GM20000 (cell line): ENCODE measurements at places on chromosomes 13 and 19.

- no peak for DNase-seq
These were observed 3.4 kb downstream of the LRCH1 start for GRCh38 chr13:46556418-46556779.

- no peak for DNase-seq
These were observed 116.9 kb downstream of the CCNA1 start for GRCh38 chr13:36549126-36549702.

DNA sequence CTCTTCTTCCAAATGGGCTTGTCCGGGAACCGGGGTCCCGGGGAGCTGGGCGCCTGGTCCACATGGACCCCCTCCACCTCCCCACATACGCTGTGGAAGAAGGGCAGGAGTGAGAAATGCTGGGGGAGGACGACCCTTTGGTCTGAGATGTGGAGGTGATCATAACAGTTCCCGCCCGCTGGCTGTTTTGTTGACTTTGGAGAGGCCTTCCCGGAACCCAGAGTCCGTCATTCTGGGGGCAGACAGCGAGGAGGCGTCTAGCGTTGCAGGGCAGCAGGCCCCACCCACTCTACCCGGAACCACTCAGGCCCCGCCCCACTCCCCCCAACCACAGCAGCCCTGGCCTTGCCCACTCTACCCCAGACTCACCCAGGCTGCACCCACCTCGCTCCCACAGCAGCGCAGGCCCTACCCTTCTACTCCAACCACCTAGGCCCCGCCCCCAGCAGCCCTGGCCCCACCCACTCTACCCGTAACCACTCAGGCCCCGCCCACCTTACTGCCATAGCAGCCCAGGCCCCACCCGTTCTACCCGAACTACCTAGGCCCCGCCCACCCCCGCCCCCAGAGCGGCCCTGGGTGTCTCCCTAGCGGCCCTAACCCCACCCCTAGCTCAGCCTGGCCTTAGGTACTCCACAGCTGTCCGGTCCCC lies 7.1 kb downstream of the GPR108 start:
- no peak for DNase-seq

DNA sequence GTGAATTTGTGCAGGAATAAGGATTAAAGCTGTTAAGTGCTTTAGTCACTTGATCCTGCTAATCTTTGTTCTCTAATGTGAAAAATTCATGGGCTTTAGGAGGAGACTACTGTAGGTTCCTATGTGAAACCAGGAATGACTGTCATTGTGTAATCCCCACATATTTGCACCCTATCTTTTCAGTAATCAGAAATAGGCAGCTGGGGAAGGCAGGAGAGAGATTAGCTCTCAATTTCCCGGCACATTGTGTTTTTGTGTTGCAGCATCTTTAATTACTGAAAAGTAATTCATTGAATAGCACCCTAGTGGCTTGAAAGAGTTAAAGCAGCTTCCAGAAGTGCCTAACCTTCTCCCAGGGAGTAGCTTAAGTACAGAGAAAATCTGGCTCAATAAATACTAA lies 282.9 kb downstream of the OLFM4 start:
- DNase-seq = no peak

DNA sequence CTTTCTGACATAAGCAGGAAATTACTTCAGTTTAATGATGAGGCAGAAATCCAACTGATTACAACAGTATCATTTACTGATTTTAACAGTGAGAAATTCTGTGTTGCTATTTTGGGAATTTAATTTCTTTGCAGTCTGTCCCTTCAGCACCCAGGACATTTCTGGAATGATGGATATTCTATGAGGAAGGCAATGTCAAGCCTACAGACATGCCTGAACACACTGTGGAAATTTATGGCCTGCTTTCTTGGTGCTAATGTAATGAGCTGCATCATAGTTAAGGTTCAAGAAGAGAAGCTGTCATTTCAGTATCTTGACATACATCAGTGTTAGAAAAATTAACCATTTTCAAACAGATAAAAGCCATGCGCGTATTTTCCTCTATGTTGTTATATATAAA lies 87.7 kb downstream of the SLITRK1 start:
- DNase-seq = no peak

GRCh38 chr13:80126389-80127068 lies 214.4 kb downstream of the SPRY2 start:
- DNase-seq = no peak

- no peak for DNase-seq
These were observed 109.1 kb downstream of the NALCN start for GRCh38 chr13:101307181-101307701.
